Bronchial smooth muscle cell (primary cell): ENCODE measurements at places on chromosomes 1 and 21. TPM values are rescaled to one million over a fixed set of nuclear protein-coding genes. Genes with fewer than 3 reads are reported as not detected.

The WASF2 gene
- 15.8 and 19.2 TPM in 2 replicates for total RNA-seq

The NADK gene
- 27.4 and 30.7 TPM in 2 replicates for total RNA-seq

The CFHR1 gene
- total RNA-seq = 0.16 and 0.26 TPM in 2 replicates

The CD48 gene
- total RNA-seq = under 0.01 TPM in 1 of 2 replicates, not detected in the other

The UTS2 gene
- 0.95 TPM in 1 of 2 replicates, not detected in the other for total RNA-seq

The CR1 gene
- not detected in 2 replicates for total RNA-seq

The TAL1 gene
- total RNA-seq = not detected in 2 replicates

The L1TD1 gene
- total RNA-seq = under 0.01 TPM in 1 of 2 replicates, not detected in the other

The LCA5L gene
- 0.32 and 0.52 TPM in 2 replicates for total RNA-seq

The OR2T11 gene
- not detected in 2 replicates for total RNA-seq

The LDLRAD1 gene
- total RNA-seq = not detected in 2 replicates

The LYPLA2 gene
- total RNA-seq = 21.0 and 26.5 TPM in 2 replicates

The KIF26B gene
- 0.26 and 1.3 TPM in 2 replicates for total RNA-seq

The GPR25 gene
- not detected in 2 replicates for total RNA-seq

The WNT9A gene
- total RNA-seq = 1.6 and 2.8 TPM in 2 replicates

The ADSS2 gene
- 20.3 and 34.8 TPM in 2 replicates for total RNA-seq

The RAB3B gene
- total RNA-seq = 1.7 and 9.6 TPM in 2 replicates

The KIF21B gene
- total RNA-seq = 0.09 TPM in 1 of 2 replicates, not detected in the other

The IL10RB gene
- 42.4 and 62.3 TPM in 2 replicates for total RNA-seq

The TNN gene
- not detected in 2 replicates for total RNA-seq

The PHTF1 gene
- total RNA-seq = 17.2 and 22.9 TPM in 2 replicates
